Upper lobe of left lung (tissue), 6 donors: ENCODE measurements at places on chromosomes 16 and 17. TPM values are rescaled to one million over a fixed set of nuclear protein-coding genes. Genes with fewer than 3 reads are reported as not detected.

DNA sequence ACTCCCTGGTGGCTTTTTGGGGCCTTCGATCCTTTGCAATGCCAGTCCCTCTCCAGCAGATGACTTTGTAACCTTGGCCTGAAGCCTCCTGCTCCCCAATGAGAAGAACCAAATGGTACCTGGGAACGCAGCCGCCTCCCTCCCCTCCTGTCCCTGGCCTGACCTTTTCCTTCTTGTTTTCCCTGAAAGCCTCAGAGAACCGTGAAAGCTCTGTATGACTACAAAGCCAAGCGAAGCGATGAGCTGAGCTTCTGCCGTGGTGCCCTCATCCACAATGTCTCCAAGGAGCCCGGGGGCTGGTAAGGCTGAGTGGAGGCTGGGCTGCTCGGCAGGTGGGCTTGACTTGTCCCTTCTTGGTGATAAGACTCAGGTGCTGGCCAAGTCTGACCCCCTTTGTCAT lies 88.0 kb downstream of the SDR42E1 start:
- no peak overlapping the region for H3K27ac ChIP-seq
- H3K36me3 ChIP-seq: peaks cover 61% of the 10 kb centered on the region
- no peak for DNase-seq

GRCh38 chr16:28610595-28611191 lies 849 bp upstream of the SULT1A1 start:
- no peaks in the 10 kb centered on the region for H3K27me3 ChIP-seq
- peaks cover 32% of the 10 kb centered on the region for H3K4me1 ChIP-seq
- DNase-seq: no peak
- H3K4me3 ChIP-seq: no peak overlapping the region

GRCh38 chr17:74243013-74243755 lies 29.8 kb downstream of the TTYH2 start:
- no peaks in the 10 kb centered on the region for H3K36me3 ChIP-seq
- H3K27me3 ChIP-seq: no peaks in the 10 kb centered on the region
- no peak overlapping the region for H3K27ac ChIP-seq
- no peak overlapping the region for H3K4me3 ChIP-seq

DNA sequence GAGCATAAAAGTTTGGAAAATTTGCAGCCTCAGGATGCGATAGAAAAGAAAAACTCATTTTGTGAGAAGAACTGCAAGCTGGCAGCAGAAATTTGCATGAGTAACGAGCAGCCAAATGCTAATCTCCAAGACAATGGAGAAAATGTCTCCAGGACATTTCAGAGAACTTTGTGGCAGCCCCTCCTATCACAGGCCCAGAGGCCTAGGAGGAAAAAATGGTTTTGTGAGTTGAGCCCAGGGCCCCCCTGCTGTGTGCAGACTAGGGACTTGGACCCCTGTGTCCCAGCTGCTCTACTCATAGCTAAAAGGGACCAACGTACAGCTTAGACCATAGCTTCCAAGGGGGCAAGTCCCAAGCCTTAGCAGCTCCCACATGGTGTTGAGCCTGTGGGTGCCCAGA lies 34.3 kb downstream of the APPBP2 start:
- H3K27me3 ChIP-seq: no peaks in the 10 kb centered on the region
- H3K27ac ChIP-seq: no peak overlapping the region
- H3K4me3 ChIP-seq: no peak overlapping the region
- H3K4me1 ChIP-seq: no peaks in the 10 kb centered on the region
- peaks cover 21% of the 10 kb centered on the region for H3K36me3 ChIP-seq

The SLC16A6 gene
- total RNA-seq: 9.9 TPM

DNA sequence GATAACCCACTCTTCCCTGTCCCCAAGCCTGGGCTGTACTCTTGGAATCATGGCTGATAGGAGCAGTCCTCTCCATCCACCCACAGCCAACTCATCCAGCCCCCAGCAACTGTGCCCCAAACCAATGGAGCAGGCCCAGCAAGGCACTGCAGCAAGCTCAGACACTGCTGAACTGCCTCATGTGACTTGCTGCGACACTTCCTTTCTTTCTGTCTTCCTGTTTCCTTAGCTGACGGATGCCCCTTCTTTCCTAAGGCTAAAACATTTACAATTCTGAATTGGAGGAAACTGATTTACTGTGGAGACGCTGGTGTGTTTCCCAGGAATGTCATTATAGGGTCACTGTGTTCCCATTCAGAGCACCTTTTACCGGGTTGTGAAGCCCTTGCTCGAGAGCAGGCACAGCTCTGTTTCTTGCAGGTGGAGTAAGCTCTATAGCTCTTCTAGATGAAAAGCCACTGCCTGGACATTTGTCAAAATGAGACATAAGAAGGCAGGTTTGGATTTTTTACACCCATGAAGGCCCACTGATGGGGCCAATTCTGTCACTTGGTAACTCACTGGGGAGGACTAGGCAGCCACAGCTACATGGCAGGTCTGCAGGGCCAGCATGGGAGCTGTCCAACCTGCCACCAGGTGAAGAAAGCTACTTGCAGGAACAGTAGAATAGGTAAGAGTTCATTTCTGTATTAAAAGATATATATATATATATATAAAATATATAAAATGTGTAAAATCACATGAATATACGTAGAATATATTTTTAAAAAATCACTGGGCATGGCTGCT lies 27.4 kb downstream of the TMEM11 start:
- DNase-seq: peak; percentile 40

The TBC1D16 gene
- total RNA-seq: 23.0 TPM

The PMFBP1 gene
- 1.7 TPM for total RNA-seq

The SLX1B gene
- total RNA-seq: 28.0 TPM

The XYLT1 gene
- total RNA-seq: 3.0 TPM
